Activated T-helper 1 cell treated with anti-CD3 and anti-CD28 coated beads, Interleukin-2, amount 50 U/mL, for 16 hours (primary cell): ENCODE measurements at places on chromosomes 7 and 10.

- DNase-seq = no peak
Observed at GRCh38 chr7:146635205-146636032, 518.8 kb downstream of the CNTNAP2 start.

DNA sequence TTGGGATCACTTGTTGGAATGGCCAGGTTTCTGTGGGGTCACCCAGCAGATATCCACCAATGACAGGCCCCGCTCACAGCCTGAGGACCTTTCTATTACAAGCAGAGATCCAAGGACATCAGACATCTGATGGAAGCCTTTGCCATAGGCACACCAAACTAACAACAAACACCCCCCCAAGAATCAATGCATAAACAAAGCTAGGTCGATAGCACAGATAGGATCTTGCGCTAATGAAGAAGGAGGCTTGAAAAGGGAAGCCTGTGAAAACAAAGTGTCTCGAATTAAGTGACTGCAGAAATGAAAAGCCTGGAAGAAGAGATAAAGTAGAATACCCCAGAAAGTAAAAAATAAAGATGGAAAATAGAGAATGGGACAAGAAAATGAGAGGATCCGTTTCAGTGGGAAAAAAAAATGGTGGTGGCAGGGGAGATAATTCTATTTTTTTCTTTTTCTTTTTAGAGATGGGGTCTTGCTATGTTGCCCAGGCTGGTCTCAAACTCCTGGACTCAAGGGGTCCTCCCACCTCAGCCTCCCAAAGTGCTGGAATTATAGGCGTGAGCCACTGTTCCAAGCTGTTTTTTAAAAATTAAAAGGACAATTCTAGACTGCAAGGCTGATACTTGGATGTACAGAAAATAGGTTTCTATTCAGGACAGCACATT is 26.3 kb upstream of the SMURF1 start:
- DNase-seq = no peak

DNA sequence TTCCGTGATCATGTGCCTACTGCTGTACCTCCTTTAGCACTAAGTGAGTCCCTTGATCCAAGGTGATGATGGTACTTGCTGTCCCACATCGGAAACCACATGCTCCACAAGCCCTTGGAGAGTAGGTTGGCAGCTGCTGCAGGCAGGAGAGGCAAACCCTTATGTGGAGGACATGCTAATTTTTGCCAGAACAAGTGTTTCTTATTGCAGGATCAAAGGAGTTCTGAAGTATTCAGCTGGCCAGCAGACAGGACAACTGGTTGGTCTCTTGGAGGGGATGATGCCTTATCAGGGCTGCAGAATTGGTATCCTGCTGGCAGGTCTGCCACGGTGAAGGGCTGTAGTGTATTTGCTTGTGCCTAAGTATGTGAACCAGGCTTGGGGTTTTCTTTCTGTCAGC is 36.8 kb downstream of the NACAD start:
- no peak for DNase-seq

- DNase-seq = no peak
Observed at GRCh38 chr7:98762620-98763019, 107.2 kb downstream of the TMEM130 start.

- DNase-seq = no peak
Observed at GRCh38 chr7:50562136-50562535, 3.1 kb downstream of the DDC start.

GRCh38 chr7:100804681-100805431 is 22.5 kb downstream of the EPHB4 start:
- DNase-seq = no peak
